ENCODE measurements at places on chromosomes 7 and 10.
A peak's percentile ranks its signal among the peaks of the same experiment; 100 is the strongest.

DNA sequence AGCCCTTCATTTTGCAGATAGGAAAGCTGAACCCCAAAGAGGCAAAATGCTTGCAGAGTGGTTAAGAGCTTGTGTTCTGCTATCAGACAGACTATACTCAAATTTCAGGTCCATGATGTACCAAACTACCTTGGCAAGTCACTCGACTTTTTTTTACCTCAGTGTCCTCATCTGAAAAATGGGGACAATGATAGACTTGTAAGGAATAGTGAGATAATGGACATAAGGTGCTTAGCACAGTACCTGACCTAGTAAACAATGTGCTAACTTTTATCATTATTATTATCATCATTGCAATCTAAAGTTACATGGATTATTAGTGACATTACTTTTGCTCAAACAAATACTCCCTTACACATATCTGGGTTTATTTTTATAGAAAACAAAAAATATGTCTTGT, 79.4 kb upstream of the ARID5B start:
- no peak for DNase-seq

GRCh38 chr10:128180843-128181242, 54.6 kb upstream of the MKI67 start:
- DNase-seq, result peak; percentile 80

- no peak for DNase-seq
These were observed 6.6 kb downstream of the FLNC start for GRCh38 chr7:128836729-128837348.

GRCh38 chr10:89591796-89592271, 53.2 kb downstream of the PANK1 start:
- DNase-seq, result no peak

- DNase-seq, result no peak
These were observed 103.7 kb downstream of the HIP1 start for GRCh38 chr7:75635036-75635435.

DNA sequence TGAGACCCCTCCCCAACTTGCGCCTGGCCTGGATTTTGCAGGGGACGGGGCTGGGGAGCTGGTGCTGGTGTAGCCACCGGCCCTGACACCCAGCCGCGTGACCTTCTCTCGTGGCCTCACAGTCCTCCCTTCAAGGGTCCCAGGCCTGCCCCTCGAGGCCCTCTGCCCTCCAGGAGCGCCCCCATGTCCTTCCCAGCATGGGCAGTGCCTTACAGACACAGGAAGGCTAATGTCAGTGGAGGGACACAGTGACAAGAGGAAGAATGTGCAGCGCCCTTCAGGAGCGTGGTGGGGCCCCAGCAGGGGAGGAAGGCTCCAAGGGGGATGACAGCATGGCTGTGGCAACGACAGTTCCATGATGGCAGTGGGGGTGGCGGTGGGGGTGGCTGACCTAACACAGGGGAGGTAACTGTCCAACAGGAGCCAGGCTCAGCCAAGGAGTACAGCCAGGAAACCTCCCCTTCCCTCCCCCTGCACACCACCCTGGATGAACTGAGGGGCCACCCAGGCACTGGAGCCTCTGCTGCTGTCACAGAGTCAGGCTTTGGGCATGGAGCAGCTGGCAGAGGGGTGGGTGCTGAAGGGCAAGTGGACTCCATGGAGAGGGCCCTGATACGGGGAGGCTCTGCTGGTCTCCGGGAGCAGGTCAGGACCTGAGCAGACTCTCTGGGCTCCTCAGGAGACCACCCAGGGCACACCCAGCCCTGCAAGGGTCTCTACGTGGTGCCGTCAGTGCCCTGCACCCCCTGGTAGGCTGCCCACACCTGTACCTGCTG, 76.0 kb upstream of the RET start:
- DNase-seq, result no peak
